ENCODE measurements at places on chromosomes 1 and 21.

- DNase-seq: no peak
These were observed 203.5 kb downstream of the CAMTA1 start for GRCh38 chr1:6988796-6989195.

DNA sequence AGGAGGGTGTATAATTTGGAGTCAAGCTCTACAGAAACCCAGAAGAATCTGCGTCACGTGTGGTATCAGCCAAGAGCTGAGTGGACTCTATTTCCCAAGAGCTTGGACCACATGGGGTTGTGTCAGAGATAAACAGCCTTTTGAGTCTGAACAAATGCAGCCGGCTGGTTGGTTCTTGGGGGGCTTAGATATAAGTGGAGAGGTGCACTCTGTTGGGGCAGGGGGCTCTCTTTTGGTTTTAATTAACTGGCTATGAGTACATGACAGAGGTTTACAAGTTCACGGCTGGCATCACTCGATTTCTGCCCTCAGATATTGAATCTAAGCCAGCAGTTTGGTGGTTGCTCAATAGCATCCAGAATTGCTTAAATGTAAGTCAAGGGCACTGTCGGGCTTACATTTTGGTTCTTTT is 501 bp upstream of the MRAP start:
- DNase-seq: no peak

GRCh38 chr1:170307426-170307825 is 161.7 kb downstream of the NTMT2 start:
- no peak for DNase-seq

DNA sequence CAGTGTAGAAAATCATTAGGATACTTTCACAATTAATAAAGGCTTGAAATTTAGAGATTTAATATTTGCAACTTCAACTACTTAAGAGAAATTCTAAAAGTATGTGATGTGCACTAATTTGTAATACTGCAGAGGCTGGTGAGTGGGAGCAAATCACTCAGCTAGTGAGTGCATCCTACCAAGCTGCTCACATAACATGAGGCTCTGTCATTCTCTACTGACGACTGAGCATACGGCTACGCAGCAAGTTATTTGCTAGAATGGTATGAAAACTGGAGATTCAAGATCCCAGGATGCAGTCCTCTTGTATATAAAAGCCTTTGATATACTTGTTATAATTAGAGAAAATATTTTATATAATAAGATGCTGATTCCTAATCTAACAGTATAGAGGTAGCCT is 90.1 kb downstream of the ATP1B1 start:
- DNase-seq: no peak

DNA sequence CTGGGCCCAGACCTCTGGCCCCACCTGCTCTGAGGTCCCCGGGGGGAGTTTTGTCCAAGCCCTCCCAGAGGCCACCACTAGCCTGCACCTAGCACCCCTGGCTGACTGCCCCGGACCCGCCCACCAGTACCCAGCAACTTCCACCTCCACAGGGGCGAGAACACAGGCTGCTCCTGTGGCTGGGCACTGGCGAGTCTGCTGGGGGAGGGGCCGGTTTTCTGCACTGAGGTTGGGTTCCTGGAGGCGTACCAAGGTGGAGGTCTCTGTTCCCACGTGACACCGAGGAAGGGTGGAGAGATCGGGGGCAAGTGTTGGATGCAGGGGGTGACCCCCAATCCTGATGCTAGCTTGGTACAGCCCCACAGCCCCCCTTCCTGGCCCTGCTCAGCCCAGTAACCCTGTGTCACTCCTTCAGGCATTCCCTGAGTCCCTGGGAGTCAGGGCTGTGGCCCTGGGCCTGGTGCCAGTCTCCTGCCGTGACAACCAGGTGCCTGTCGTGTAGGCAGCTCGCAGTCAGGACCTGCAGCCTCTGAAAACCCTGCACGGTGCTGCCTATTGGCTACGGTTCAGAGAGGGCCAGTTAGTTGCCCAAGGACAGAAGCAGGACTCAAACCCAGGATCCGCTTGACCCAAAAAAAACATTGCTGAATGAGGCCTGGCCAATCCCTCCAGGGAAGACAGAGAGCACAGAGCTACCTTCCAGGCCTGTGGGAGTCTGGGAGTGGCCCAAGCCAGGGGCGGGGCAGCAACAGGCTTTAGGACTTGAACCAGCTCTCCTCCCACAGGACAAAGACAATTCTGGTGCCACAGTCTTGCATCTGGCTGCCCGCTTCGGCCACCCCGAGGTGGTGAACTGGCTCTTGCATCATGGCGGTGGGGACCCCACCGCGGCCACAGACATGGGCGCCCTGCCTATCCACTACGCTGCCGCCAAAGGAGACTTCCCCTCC is 3.1 kb downstream of the ESPN start:
- peak; percentile 60 for DNase-seq

DNA sequence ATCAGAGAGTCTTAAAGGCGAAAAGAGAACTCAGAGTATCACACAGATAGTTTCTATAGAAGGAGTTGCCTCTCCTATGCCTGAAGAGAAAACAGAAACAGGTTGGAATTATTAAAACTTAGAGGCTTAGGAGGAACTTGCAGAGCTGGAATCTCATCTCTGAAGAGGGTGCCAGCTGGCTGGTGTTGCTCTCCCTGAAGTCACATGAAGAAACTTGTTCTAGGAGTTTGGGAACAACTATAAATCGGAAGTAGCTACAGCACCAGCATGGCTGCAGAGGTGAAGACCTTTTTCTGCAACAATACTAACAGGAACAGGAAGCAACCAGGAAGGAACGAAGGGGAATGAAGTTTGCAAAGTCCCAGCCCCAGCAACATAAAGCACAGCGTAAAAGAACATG is 35.8 kb downstream of the FMO3 start:
- no peak for DNase-seq

- DNase-seq: no peak
These were observed 14.3 kb downstream of the NPL start for GRCh38 chr1:182803846-182804245.

GRCh38 chr21:41808094-41808493 is 41.2 kb upstream of the RIPK4 start:
- no peak for DNase-seq

DNA sequence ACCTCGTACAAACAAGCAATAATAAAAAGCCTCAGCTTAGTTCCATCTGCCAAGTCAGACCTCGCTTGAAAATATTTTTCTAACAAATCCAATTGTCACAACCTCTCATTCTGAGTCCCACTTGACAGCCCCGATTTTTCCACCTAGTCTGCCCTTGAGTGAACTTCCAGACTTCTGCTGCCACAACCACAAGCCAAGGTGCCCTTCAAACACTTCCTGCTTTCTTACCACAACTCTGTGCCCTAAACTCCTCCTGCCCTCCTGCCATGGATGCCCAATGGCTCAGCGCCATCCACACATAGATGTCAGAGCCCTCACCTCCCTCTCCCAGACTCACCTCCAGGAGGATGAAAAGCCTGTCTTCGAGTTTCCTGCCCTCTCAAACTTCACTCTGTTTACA is 3.9 kb downstream of the TMPRSS2 start:
- DNase-seq: peak; percentile 64

DNA sequence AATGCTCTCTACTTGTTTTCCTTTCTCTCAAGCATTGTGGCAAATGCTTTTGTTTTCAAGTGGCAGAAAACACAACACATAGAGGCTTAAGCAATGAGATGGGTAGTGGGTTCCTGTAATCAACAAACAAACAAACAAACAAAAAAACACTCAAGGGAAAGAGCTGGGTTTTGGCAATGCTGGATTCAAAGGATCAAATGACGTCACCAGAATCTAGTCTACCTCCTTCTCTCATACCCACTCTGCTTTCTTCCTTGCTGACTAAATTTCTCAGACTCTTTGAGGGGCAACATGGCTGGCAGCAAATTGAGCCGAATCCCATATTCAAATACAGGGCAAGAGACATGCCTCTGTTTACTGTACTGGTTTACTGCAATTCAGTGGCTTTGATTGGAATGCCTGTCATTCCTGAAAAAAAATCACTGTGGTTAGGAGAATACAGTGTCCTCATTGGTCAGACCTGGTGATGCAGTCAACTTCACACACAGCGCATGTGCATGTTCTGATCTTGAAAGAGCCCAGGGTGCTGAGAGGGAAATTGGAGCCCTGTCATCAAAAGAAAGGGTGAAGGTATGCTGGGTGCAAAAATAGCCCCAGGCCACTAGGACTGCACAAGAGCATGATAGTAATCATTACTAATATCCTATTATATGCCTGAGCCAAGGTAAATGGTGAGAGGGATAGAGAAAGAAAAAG is 356.2 kb downstream of the KCTD3 start:
- no peak for DNase-seq

DNA sequence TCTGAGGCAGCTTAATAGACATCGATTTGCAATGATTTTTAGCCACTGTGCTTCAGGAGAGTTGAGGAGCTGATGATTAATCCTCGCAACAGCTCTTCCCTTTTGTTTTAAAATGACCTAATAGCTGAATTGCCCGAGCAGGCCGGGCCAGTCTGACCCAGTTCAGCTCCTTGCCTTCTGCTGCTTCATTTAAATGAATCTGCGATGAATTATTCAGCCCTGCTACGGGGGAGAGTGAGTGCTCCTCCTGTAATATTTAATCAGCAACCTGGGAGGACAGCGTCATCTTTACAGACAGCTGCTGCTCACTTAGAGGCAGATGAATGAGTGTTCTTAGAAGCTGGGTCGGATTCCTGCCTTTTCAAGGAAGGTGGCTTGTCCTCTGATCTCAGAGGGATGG is 325.1 kb downstream of the CAMTA1 start:
- no peak for DNase-seq

GRCh38 chr1:207868251-207868773 is 42.6 kb downstream of the CD34 start:
- no peak for DNase-seq

- no peak for DNase-seq
These were observed 44.8 kb downstream of the GIPC2 start for GRCh38 chr1:78090472-78091133.

DNA sequence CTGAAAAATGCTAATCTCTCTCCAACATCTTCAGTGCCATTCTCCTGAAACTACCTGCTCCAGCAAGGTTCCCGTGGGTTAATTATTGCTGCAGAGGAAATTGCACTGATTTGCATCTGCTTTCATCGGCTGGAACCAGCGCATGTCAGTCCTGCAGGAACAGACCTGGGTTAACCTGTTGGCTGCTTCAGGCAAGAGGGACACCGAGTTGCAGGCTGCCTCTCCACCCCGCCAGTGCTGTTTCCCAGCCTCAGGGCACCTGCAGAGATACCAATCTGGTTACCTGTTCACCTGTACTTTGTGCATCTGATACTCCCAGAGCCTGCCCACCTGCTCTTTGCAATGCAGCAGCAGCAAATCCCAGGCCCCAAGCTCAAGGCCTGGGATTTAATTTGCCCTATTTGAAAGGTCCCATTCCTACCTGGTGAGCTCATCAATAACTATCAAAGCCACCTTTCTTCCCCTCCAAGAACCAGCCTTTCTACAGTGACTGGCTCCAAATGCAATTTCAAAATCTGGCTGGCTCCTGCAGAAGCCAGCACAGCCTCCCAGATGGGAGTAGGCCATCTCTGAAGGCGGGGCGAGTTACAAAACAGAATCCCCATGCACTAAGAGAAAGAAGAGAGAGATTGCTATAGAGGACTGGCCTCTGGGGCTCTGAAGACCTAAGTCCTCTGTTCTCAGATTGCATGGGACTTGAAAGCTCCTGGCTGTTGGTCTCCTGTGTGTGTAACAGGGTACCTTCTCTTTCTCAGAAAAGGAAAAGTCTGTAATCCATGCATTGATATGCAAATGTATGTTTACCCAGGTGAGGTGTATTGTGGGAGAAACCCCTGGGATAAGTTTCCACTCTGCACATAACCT is 67.8 kb downstream of the TOMM20 start:
- peak; percentile 71 for DNase-seq

- no peak for DNase-seq
These were observed 3.3 kb downstream of the KRTAP12-4 start for GRCh38 chr21:44650973-44651675.

GRCh38 chr1:231272880-231273279 is 31.9 kb downstream of the GNPAT start:
- DNase-seq: no peak

DNA sequence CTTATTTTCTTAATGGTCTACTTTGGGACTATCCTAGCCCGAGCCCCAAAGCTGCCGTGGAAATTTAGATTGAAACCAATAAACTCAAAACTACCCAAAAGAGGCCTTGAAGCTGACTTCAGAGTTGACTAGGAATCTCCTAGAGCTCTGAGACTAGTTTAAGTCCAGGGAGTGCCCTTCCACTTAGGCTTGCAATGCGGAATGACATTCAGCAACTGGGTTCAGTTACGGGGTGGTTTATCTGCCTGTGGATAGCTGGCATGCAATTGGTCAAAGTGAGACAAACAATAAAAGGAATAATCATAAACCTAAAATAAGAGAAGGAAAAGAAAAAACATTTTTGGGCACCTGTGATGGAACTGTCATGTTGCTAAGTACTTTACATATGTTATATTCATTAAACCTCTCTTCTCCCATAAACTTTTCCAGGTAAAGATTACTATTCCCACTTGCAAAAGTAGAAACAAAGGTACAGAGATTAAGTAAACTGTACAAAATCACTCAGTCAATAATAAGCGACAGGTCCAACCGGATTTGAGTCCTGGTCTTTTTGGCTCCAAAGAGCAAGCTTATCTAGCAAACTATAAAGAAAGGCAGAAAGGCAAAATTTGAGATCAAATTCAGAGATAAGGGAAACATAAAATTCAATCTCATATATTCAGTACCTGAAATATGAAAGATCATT is 56.5 kb downstream of the GPATCH2 start:
- DNase-seq: peak; percentile 3

GRCh38 chr1:25873120-25873519 is 2.4 kb downstream of the PAQR7 start:
- peak; percentile 77 for DNase-seq

GRCh38 chr1:27469334-27469733 is 20.6 kb downstream of the WASF2 start:
- no peak for DNase-seq

DNA sequence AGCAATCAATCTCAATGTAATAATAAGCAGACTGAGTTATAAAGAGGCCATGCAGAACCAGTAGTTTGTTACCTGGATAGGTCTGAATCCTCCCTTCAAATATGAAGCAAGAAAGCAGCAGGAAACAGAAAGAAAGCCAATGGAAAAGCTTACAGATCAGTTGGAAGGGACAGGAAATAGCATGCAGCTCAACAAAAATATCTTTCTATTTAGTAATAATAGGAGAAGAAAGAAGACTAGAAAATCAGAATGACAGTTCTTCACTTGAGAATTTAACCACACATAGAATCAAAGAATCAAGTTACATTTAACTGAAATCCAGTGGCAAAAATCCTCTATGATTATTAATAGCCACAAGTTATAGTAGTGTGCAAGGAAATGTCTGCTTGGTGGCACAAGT is 194.4 kb downstream of the EIF4G3 start:
- no peak for DNase-seq

DNA sequence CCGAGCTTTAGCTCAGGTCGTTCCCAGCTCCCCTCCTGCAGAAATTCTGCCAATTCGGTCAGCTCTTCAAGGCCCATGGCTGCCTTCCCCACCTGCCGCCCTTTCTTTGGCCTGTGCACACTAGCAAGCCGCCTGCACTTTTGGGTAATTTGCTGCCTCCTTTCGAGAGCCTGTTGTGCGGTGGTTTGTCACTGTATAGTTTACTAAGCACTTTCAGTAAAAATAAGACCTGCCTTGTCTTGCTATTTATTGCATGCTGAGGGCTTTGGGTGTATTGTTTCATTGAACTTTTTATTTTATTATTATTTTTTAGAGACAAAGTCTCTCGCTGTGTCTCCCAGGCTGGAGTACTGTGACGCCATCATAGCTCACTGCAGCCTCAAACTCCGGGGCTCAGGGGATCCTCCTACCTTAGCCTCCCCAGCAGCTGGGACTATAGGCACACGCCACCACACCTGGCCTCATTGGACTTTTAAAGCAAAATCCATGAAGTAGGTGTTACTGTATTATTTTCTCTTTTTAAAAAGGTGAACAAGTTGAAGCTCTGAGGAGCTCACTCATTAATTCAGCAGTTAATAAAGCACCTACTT is 1.1 kb upstream of the FABP3 start:
- DNase-seq: no peak

GRCh38 chr1:82160036-82160435 is 359.3 kb downstream of the ADGRL2 start:
- no peak for DNase-seq
